Head of caudate nucleus (tissue), 42 donors: ENCODE measurements at places on chromosomes 11 and 22.

GRCh38 chr11:86551288-86552092, 120.9 kb downstream of the ME3 start:
- no peak for DNase-seq

GRCh38 chr11:15613789-15614188, 499.1 kb downstream of the INSC start:
- no peak for DNase-seq

- no peak for DNase-seq
Measured at GRCh38 chr11:72208281-72208680, 8.3 kb upstream of the FOLR2 start.

- DNase-seq, result no peak
Measured at GRCh38 chr22:28018461-28018927, 99.4 kb upstream of the PITPNB start.

DNA sequence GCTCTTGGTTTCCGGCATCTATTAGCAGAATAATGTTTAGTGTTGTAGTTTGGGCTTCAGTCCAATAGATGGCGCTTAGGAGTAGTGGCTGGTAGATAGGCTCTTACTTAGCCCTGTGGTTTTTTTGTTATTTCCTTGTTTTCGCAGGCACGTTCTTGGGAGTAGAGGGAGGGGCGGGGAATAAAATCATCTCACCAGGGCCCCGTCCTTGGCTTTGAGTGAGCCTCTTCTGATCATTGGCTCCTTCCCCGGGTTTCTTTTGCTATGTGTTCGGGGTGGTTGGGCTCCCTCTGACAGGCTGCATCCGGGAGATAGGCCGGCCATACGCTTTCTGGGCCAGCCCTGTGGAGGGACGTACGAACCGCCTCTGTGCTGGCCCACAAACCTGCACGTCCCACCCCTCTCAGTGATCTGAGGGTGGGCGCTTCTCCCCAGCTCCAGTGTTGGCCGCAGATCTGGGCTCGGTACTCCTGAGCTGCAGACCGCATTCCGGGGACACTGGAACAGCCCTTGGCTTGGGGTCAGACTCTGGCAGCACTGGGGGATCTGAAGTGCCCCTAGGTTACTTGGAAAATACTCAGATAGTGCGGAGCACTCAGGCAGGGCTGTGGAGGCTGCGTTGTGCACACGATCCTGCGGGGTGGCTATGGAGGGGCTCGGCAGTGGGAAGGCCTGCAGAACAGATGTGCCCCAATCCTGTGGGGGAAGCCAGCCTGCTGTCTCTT, 217.0 kb downstream of the DYNC2H1 start:
- peak; percentile 31 for DNase-seq

DNA sequence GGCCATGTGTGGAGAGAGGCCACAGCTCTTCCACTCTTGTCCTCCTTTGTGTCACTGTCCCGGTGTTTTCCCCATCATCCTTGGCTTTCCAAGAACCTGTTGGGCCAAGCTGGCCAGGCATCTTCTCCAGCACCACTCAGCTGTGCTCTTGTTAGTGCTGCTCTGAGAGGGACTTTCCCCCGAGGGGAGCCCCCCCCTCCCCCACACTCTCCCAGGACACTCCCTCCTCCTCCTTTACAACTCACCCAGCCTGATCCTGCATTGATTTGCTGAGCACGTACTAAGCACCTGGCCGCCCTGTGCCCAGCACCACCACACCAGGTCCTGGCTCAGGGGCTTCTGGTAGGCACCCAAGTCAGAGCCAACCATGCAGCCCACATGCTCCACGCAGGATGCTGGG, 13.2 kb downstream of the TP53AIP1 start:
- no peak for DNase-seq

DNA sequence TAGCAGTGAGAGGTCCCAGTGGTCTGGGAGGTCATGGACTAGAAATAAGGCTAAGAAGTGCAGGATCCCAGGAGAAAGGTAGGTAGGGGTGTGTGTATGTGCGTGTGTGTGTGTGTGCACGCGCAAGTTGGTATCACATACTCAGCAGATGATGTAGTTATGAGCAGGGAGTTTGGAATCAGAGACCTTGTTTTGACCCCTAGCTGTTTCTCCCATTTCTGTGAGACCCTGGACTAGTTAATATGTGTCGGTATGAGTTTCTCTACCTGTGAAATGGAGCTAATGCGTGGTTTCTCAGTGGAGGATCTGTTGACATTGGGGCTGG, 1.3 kb downstream of the SERPING1 start:
- DNase-seq, result no peak

DNA sequence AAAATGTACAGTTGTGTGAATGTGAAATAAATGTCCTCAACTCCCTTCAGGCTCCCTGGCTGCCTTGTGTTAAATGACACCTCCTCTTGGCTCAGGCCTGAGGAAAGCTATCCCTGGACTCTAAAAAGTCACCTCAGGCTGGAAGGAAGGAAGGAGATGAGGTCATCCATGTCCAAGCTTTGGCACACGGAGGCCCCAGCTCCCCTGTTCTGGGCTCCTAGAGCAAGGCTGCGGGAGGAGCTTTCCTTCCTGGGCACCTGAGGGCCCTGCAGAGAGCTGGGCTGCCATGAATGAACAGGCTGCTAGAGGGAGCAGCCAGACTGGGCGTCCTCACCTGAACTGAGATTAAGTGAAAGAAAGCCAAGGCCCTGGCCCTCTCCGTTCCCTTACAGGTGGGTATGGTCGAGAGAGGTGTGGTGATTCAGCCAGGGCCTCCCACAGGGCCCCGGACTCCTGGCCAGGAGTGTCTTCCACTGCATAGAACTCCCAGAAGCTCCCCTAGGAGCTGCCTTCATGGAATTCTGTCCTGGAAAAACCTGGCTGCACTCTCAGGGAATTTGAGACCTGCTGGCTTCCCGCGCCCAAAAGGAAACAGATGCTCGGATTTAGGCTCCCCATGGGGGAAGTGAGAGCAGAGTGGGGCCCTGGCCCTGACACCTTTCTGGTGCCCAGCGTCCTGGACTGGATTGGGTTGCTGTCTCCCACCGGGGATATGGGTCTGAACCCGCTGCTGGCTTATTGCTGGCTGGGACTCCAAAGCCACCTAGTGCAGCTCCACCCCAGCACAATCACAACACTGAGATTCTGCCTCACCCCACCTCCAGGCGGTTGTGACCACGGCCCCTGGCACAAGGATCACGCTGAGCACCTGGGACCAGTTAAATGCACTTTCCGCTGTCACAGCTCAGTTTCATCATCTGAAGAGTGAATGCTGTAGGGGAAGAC, 22.2 kb downstream of the MYBPC3 start:
- no peak for DNase-seq

DNA sequence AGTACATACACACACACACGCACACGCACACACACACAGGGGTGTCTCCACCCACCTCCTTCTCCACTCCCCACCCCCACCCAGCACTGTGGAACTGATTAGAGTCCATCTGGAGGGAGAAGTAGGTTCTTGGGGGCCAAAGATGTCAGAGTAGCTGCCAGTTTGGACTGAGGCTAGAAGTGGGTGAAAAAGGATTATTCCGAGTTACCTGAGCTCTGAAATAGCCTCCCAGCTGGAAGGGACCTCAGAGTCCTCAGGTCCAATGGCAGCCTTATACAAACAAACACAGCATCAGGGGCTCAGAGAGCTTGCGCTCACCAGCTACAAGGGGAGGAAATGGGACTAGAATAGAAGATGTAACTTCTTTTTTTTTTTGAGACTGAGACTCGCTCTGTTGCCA, 20.8 kb downstream of the IL10RA start:
- no peak for DNase-seq

DNA sequence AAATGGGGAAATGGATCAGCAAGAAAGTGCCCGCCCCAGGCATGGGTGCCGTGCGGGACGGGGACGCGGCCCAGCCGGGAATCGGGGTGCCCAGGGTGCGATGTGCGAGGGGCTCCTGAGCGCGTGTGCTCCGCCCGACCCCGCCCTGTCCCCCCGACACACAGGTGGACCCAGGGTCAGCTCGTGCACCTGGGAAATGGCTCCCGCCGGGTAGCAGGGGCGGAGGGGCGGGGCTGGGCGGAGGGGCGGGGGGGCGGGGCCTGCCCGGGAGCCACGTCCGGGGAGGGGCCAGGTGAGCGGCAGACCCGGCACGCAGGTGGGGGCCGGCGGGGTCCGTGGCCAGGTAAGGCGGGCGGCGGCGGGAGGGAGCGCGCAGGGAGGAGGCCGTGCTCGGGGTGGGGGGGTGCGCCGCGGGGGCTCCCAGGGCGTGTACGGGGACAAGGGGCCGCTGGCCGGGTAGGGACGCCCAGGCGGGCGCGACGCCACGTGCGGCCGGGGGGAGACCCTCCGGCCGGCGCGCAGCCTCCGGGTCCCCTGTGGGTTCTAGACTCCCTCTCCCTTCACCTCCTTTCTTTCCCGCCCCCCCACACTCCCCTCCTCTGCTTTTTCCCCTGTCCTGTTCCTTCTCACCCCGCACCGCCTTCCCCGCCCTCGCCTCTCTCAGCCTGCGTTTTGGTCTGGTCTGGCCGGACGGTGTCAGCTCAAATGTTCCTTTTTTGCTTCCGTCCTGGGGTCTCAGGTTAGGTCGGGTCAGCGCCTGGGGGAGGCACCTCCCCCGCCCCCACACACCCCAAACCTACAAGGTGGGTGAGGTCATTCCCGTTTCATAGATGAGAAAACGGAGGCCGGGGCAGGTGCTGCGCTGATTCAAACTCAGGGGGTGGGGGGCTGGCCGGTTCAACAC, at the start of gene ARHGAP8:
Gene ARHGAP8, plus strand, starts transcription at position 291 of the 904 bp plus-strand sequence. CDS start 33,953 bp downstream, outside the sequence.
- no peak for DNase-seq

DNA sequence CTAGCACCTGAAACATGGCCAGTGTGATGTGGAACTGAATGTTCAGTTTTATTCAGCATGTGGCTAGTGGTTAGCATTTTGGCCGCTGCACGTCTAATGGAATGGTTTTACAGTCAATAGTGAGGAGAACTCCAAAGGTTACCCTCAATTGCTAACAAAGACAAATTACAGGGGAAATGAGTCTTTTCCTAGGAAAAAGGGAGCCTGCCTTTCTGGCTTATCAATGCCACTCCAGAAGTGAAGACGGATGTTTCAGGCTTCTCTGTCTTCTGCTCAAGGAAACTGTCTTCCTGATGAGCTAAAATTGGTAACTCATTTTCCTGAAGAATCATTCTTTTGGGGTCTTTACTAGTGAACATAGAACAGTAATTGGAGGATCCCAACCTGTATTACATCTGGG, 84.3 kb upstream of the CRTAM start:
- DNase-seq, result no peak

- DNase-seq, result no peak
Measured at GRCh38 chr22:31615491-31615860, 46.5 kb downstream of the PISD start.

DNA sequence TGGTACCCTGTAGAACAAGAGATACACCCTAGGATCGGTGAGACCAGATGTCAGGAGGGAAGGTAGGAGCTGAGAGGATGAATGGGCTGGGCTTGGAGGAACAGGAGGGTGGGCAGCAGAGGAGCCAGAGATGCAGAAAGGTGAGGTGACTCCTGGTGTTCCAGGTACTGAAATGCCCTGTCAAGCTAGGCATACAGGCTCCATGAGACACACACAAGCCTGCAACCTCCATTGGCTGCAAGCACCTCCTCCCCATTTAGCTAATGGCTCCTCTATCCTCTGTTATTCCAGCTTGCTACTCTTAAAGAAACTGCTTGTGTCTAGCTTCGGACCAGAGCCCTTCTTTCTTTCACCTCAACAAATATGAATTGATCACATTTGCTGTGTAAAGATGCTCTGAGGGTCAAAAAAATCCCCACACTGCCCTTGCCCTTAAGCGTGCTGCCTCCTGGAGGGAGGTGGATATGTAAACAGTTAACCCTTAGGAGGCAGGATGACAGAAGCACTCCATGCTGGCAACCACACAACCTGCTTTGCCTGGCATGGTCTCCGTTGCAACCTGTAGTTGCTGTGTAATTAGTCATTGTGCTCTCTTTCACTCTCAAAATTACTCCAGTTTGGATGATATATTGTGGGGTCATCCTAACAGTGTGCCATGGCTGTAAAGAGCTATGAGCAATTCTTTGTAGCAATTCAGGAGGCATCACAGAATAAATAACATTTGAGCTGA, 156.0 kb downstream of the PKNOX2 start:
- no peak for DNase-seq

DNA sequence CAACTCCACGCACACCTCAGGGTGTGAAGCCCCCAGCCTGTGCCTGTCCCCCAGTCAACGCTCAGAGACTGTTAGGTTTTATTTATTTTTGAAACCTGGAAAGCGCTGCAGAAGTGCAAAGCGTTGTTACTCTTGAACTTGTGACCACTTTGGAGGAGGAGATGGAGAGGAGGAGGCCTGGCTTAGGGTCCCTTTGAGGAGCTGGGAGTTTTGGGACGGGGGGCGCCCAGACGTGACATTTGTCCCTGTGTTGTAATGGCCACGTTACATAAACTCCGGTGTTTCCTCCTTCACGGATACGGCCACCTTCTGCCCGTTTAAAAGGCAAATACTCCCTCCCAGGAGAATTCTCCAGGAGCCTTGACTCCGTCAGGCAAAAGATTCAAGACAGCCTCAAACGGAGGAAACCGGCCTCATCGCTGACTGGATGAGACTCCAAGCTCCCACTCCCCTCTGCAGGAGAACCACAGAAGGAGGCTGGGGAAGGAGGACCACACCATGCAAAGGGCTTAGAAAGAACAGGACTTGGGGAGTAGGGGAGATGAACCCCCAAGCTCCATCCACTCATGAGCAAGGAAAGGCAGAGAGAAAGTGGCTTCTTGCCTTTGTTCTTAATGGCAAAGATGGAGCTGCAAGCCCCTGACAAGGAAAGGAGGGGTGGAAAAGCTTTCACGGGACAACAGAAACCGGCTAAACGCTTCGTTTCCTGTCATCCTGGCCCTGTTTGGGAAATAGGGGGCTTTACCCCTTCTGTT, 630 bp downstream of the PIK3IP1 start:
- DNase-seq, result peak; percentile 74

DNA sequence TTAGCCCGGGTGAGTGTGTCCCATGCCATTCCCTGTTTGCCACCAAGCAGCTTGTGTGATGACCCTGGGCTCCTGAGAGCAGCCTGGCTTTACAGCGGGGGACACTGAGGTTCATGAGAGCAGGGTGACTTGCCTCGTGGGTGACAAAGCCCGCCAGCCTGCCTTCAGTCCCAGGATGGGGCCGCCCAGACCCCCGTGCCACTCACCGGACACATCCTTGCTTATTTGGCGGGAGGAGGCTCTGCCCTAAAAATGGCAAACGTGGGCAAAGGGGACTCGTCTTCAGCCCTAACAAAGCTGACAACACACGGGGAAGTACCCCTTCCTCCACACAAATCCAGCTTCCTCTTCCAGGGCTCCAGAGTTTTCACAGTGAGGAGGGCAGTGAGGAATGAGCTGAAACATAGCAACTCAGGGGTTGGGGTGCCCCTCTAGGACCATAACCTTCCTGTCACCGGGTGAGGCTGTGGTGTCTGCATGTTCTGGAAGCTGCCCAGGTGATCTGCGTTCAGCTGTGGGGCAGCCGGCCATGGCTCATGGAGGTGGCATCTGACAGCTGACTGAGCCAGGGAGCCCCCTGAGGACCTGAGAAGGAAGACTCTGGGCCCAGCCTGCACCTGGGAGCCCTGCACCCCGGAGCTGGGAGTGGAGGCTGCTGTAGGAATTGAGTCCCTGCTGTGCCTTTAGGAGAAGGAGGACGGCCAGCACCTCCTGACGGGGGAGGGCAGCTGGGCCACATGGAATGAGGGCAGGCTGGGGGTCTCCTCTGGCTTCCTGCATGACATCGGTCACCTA, 16.7 kb downstream of the RIBC2 start:
- no peak for DNase-seq

GRCh38 chr11:35874751-35875450, 69.0 kb upstream of the LDLRAD3 start:
- no peak for DNase-seq
